ENCODE measurements at places on chromosomes 4 and X.

GRCh38 chr4:53101191-53101581, 239.1 kb downstream of the RASL11B start:
- no peak for DNase-seq

DNA sequence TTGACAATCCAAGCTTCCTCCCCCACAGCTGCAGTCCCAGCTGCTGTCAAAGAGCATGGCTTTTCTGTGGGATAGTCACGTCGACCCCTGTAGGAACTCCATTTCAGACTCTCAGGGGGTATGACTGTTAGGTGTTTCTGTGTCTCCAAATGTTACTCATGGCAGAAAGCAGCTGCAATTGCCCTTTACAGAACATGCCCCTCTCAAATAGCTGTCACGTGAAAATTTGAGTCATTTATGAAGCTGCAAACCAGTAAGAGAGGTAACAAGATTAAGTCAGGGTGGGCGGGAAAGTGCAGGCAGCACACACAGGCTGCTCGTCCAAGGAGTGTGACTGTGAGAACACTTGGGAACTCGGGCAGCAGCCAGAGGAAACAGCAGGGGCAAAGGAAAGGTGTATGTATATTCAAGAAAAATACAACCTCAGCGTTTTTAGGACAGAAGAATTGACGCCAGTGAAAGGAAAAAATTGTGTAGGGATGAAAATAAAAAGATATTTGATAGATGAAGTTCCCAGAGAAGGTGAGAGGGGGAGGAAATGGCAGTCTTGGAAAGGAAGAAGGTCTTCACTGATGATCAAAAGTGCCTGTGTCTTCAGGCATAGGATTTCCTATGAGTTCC, 66.5 kb upstream of the TMEM184C start:
- no peak for DNase-seq

- DNase-seq: no peak
Measured at GRCh38 chr4:130675266-130675665, 1579.3 kb downstream of the C4orf33 start.

GRCh38 chr4:81666491-81666890, 194.8 kb upstream of the RASGEF1B start:
- DNase-seq: no peak
